ENCODE measurements at places on chromosomes 1 and 21. TPM values are rescaled to one million over a fixed set of nuclear protein-coding genes. Genes with fewer than 3 reads are reported as not detected.

DNA sequence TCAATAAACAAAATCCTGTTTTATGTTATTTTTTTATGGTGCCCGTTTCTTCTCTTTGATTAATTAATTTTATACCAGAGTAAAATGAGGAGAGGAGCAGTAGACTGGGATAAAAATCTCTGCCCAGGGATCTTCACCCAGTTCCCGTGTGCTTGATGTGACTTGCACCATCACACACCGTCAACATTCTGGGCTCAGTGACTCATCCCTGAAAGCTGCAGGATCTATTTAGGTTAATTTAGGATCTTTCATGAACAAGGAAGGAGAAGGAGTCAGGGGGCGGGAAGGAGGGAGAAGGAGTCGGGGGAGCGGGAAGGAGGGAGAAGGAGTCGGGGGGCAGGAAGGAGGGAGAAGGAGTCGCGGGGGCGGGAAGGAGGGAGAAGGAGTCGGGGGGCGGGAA is 182.4 kb downstream of the SMYD3 start:
- DNase-seq, result no peak

- DNase-seq, result no peak
These were observed 733.9 kb upstream of the CHRM3 start for GRCh38 chr1:238652346-238652968.

DNA sequence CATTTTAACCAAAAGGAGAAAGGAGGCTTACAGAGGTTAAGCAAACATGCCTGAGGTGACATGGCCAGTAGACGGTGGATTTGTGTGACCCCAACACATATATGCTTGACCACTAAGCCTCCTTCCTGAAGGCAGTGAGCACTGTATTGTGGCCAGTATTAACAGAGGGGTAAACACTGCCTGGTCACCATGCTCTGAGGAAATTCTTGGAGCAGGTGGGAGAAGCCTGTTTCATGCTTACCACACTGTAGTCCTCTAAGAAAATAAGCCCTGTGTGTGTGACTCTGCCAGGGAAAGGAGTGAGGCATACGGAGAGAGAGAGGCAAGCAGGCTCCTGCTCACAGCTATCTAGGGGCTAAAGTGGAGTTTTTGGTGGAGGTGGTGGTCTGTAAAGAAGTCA is 102.7 kb downstream of the KCND3 start:
- DNase-seq, result no peak

- peak; percentile 52 for DNase-seq
These were observed 58.5 kb upstream of the LRRC8D start for GRCh38 chr1:89762386-89762778.

GRCh38 chr1:71885171-71885570 is 397.2 kb downstream of the NEGR1 start:
- DNase-seq, result no peak

- DNase-seq, result no peak
These were observed 11.2 kb upstream of the RAP1GAP start for GRCh38 chr1:21680381-21680780.

DNA sequence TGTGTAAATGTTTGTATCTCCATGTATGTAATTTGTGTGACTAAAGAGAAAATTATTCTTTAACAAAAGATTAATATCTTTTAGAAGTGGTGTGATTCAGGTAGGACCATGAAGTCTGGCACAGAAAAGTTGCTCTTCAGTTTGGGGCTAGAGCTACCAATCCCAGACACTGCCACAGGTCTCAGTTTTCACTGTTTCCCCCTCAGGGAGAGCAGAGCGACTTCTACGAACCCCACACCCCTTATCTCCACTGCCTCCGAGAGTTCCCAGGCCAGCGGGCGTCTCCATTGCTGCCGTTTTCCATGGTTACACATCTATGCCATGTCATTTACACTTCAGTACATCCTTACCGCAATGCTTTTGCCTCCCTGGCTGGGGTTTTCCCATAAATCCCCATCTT is 93.0 kb upstream of the SMYD2 start:
- DNase-seq, result no peak

GRCh38 chr1:65432918-65433317 is 12.4 kb downstream of the LEPR start:
- DNase-seq, result no peak

- no peak for DNase-seq
These were observed 256.3 kb upstream of the IRF2BP2 start for GRCh38 chr1:234866007-234866866.

DNA sequence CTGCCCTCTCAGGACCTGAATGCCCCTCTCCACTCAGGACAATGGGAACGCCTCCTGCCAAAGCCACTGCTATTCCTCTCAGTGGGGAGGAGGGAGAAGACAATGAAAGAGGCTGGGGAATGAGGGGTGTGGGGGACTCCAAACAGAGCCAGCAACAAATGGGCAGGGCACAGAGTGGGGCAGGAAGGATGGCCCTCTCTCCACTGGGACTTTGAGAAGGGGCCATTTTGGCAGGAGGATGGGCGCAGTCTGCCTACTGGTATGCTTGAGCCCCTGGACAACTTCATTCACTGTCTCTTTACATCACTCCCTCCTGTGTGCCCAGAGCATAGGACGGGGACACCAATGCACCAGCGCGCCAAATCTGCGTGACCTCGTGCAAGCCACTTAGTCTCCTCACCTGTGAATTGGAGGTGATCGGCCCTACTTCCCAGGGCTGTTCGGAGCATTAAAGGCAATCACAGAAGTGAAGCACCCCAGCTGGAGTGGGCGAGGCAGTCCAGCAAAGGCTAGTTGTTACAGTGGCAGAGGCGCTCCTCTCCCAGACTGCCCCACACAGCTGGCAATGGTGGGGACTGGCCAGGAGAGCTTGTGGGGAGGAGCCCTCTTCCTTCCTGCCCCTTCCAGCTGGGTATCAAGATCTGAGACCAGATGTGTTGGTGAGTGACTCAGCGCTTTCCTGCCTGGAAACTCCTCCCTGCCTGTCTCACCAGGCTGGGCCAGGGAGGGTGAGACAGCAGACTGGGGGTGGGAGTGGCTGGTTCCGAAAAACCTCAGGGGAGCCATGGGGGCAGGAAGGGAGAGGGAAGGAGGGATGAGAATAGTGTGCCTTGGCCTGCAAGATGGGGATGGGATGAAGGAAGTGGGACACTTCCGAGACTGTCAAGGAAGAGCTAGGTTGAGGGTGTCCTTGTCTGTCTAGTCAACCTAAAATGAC is 22.4 kb upstream of the SYNC start:
- DNase-seq, result peak; percentile 56

- no peak for DNase-seq
These were observed 31.2 kb downstream of the FMN2 start for GRCh38 chr1:240122639-240123613.

GRCh38 chr1:56525489-56526041 is 53.8 kb downstream of the PLPP3 start:
- no peak for DNase-seq

PYHIN1 gene
- total RNA-seq, result not detected

OSCP1 gene
- total RNA-seq, result 1.4 TPM

RYR2 gene
- total RNA-seq, result 4.7 TPM

AADACL4 gene
- not detected for total RNA-seq

AKNAD1 gene
- not detected for total RNA-seq

FAM3B gene
- total RNA-seq, result 2.0 TPM

LHX8 gene
- total RNA-seq, result 1.5 TPM

THEM4 gene
- 11.2 TPM for total RNA-seq

DPT gene
- not detected for total RNA-seq

MARK1 gene
- 20.5 TPM for total RNA-seq

All from H1 (cell line).